A673 (cell line): ENCODE measurements at places on chromosomes 6 and 20. TPM values are rescaled to one million over a fixed set of nuclear protein-coding genes. Genes with fewer than 3 reads are reported as not detected.

- DNase-seq = no peak
- no peak overlapping the region for H3K27ac ChIP-seq
Observed at GRCh38 chr6:98292810-98293209, 541.6 kb upstream of the POU3F2 start.

DNA sequence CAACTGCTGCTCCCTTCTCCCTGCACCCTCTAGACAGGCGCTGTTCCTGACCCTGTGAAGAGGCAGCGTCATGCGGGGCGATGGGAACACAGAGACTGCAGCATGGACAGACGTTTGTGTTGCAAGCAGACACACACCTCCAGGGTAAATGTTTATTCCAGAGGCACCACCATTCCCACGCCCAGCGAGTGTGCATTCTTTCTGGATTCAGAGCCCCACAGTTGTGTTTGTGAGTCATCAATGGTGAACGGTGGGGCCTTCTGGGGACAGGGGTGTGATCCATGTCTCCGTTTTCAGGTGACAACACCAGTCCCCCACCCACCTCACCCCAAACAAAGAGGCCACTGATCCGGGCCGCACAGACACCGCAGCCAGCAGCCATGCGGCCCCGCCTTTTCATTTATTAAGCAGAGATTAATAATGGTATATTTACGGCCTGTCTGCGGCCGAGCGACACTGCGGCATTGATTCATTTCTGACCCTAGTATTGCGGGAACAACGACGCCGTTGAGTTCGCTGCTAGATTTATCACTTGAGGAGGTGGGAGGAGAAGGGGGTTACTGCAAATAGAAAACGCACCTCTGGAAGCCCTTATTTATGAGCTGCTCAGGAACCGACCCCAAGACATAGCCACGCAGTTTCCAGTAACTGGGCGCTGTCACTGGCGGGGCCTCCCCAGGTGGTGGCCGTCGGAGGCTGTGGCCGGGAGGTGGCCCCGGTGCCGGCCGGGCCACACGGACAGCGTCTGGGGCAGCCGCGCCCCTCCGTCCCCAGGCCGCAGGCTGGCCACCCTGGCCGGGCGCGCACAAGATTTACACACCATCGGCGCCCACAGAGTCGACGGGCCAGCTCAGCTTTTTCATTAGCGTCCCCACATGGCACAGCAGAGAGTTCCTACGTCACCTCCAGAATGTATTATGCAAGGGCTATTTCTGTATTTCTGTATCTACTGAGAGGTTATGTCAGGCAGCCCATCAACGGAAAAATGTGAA, 367.6 kb downstream of the THBS2 start:
- H3K4me1 ChIP-seq = no peaks in the 10 kb centered on the region
- H3K36me3 ChIP-seq = no peaks in the 10 kb centered on the region
- no peaks in the 10 kb centered on the region for H3K27me3 ChIP-seq
- no peak overlapping the region for H3K4me3 ChIP-seq
- no peak overlapping the region for H3K27ac ChIP-seq

- no peaks in the 10 kb centered on the region for H3K27me3 ChIP-seq
- H3K4me1 ChIP-seq = no peaks in the 10 kb centered on the region
- DNase-seq = no peak
- no peak overlapping the region for H3K27ac ChIP-seq
Observed at GRCh38 chr6:141682391-141682790, 450.3 kb upstream of the GJE1 start.

DNA sequence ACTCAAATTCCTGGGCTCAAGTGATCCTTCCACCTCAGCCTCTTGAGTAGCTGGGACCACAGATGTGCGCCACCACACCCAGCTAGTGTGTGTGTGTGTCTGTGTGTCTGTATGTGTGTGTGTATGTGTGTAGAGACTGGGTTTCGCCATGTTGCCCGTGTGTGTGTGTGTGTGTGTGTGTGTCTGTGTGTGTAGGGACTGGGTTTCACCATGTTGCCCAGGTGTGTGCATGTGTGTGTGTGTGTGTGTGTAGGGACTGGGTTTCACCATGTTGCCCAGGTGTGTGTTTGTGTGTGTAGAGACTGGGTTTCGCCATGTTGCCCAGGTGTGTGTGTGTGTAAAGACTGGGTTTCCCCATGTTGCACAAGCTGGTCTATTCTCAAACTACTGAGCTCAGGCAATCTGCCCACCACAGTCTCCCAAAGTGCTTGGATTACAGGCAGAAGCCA, 28.3 kb downstream of the CDK5RAP1 start:
- no peaks in the 10 kb centered on the region for H3K27me3 ChIP-seq
- H3K4me3 ChIP-seq = no peak overlapping the region

GRCh38 chr6:54072635-54073313, 38.5 kb upstream of the MLIP start:
- H3K27me3 ChIP-seq = no peaks in the 10 kb centered on the region
- no peaks in the 10 kb centered on the region for H3K36me3 ChIP-seq
- DNase-seq = peak; percentile 45
- H3K4me1 ChIP-seq = peaks cover 55% of the 10 kb centered on the region

Gene NTSR1
- 8.7 and 15.9 TPM in 2 replicates for total RNA-seq

Gene TP53TG5
- total RNA-seq = 0.69 TPM in 1 of 2 replicates, not detected in the other

GRCh38 chr20:16113736-16114135, 459.5 kb downstream of the KIF16B start:
- no peak for DNase-seq
- no peaks in the 10 kb centered on the region for H3K36me3 ChIP-seq
- no peak overlapping the region for H3K4me3 ChIP-seq
- no peaks in the 10 kb centered on the region for H3K27me3 ChIP-seq
- H3K27ac ChIP-seq = no peak overlapping the region
- no peaks in the 10 kb centered on the region for H3K4me1 ChIP-seq

DNA sequence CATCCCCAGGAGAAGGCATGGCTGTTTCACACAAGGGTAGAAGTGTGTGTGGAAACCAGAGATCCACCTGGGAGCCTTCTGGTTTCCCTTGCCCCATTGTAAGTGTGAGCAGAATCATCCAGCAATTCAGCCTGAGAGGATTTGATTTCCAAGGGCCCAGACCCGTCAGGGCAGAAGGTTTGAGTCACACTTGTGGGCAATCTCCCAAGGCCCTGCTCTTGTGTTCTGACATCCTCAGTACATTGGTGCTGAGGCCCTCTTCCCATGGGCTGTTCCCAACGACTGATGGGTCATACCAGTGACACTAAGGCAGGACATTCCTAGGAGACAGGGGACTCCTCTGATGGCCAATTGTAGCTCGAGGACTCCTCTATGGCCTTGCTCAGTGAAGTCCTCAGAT, 58.2 kb upstream of the POLR1H start:
- no peaks in the 10 kb centered on the region for H3K4me1 ChIP-seq
- H3K4me3 ChIP-seq = no peak overlapping the region
- peaks cover 40% of the 10 kb centered on the region for H3K27me3 ChIP-seq
- DNase-seq = no peak

DNA sequence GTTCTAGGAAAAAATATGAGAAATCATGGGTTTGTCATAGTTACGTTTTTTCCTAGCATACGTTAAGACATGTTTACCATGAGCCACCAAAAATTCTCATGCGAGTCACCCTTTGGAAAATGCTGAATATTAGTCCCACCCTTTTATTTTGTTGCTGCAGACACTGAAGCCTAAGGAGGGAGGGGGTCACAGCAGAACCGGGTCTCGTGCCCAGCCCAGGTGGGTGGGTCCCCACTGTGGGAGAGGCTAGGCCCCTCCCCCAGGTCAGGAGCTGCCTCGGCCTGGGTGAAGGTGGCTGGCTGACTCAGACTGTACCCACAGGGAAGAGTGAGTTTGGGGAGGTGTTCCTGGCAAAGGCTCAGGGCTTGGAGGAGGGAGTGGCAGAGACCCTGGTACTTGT, 26.2 kb upstream of the SRF start:
- H3K27ac ChIP-seq = no peak overlapping the region
- DNase-seq = no peak
- H3K27me3 ChIP-seq = no peaks in the 10 kb centered on the region
- peaks cover 6% of the 10 kb centered on the region for H3K36me3 ChIP-seq

GRCh38 chr6:106114492-106114891, 28.4 kb downstream of the PRDM1 start:
- no peaks in the 10 kb centered on the region for H3K36me3 ChIP-seq
- no peaks in the 10 kb centered on the region for H3K27me3 ChIP-seq
- DNase-seq = no peak
- H3K27ac ChIP-seq = no peak overlapping the region
- H3K4me1 ChIP-seq = no peaks in the 10 kb centered on the region

DNA sequence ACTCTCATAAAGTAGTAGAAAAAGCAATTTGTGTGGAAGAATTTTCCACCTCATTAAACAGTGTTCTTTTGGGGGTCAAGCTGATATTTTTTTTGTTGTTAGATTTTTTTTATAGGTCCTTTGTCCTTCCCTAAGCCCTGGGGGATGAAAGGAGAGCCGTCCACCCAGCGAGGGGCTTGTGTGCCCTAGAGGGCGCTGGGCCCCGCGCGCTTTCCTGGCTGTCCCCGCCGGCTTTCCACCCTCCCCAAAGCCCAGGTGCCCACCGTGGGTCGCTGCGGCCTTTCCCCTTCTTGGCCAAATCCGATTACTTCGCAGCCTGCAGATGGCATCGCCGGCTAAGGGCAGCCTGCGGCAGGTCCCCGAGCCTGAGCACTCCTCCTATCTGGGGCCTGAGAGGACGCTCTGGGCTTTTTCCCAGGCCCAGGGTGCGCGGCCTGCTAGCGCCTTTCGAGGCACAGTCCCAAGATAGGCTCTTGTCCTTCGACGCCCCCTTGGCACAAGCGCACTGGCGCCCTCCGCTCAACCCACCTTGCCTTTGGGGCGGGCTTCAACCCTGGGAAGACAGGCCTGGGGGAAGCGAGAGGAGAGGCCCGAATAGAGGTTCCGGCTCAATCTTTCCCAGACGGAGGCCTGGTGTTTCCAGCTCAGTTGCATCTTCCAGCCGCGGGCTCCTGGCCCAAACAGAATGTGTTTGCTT, 33.6 kb downstream of the TFAP2A start:
- H3K27me3 ChIP-seq = no peaks in the 10 kb centered on the region
- H3K36me3 ChIP-seq = no peaks in the 10 kb centered on the region
- H3K4me3 ChIP-seq = no peak overlapping the region
- peaks cover 12% of the 10 kb centered on the region for H3K4me1 ChIP-seq

Gene PLG
- not detected in 2 replicates for total RNA-seq

- H3K4me1 ChIP-seq = no peaks in the 10 kb centered on the region
- DNase-seq = no peak
- H3K4me3 ChIP-seq = no peak overlapping the region
- no peaks in the 10 kb centered on the region for H3K36me3 ChIP-seq
- H3K27me3 ChIP-seq = no peaks in the 10 kb centered on the region
Observed at GRCh38 chr6:25463441-25463840, 184.3 kb downstream of the CARMIL1 start.

- no peaks in the 10 kb centered on the region for H3K4me1 ChIP-seq
- no peaks in the 10 kb centered on the region for H3K27me3 ChIP-seq
- H3K27ac ChIP-seq = no peak overlapping the region
Observed at GRCh38 chr20:25369529-25369928, 21.1 kb downstream of the ABHD12 start.

DNA sequence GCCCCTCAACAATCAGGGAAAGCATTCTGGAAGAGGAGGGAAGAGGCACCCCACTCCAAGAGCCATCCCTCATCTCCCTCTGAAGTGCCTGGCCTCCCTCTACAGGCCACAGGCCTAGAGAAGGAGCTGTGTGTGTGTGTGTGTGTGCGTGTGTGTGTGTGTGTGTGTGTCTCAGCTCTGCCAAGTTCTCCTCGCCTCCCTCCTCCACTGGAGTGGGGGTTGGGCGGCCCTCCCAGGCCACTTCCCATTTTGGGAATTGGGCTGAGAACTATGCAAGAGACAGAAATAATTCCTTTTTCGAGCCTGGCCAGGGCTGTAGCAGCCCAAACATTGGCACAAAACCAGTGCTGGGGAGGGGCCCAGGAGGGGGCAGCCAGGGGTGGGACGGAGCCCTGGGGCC, 35.7 kb downstream of the KCNB1 start:
- H3K27ac ChIP-seq = no peak overlapping the region
- H3K4me1 ChIP-seq = no peaks in the 10 kb centered on the region
- H3K36me3 ChIP-seq = no peaks in the 10 kb centered on the region
- peaks cover 13% of the 10 kb centered on the region for H3K27me3 ChIP-seq
- H3K4me3 ChIP-seq = no peak overlapping the region

DNA sequence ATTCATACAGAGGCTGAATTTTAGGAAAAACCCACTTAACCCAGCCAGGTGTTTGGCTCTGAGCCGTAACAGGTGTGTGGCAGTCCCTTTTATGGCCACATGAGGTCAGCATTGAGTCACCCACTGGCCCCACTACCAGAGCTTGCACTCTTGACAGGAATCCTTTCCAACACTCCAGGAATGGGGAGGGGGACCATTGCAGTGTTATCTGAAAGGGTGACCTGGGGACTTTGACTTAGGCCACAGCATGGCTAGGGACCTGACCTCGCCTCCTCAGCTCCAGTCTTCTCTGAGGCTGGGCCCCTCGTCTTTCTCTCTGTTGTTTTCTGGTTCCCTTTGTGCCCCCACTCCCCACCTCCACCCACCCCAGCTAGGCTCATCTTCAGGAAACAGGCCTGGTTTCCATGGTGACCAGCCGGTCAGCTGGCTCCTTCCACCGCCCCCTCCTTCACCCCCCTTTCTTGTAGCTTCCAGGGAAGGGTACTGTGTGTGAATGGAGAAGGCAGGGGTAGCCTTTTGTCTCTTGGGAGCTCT, 2.1 kb upstream of the TMEM151B start:
- H3K27ac ChIP-seq = no peak overlapping the region
- H3K36me3 ChIP-seq = no peaks in the 10 kb centered on the region
- no peak overlapping the region for H3K4me3 ChIP-seq
- peaks cover 25% of the 10 kb centered on the region for H3K4me1 ChIP-seq
- H3K27me3 ChIP-seq = no peaks in the 10 kb centered on the region

Gene TRIM31
- not detected in 2 replicates for total RNA-seq

Gene MRPL14
- 78.8 and 80.4 TPM in 2 replicates for total RNA-seq

- H3K27me3 ChIP-seq = no peaks in the 10 kb centered on the region
- H3K36me3 ChIP-seq = peaks cover 24% of the 10 kb centered on the region
- H3K4me3 ChIP-seq = no peak overlapping the region
- no peak overlapping the region for H3K27ac ChIP-seq
Observed at GRCh38 chr6:150910561-150910960, 45.1 kb downstream of the MTHFD1L start.

- no peaks in the 10 kb centered on the region for H3K36me3 ChIP-seq
- H3K27ac ChIP-seq = peak overlapping the region; percentile 76
- peaks cover 43% of the 10 kb centered on the region for H3K4me1 ChIP-seq
- peak overlapping the region; percentile 51 for H3K4me3 ChIP-seq
Observed at GRCh38 chr6:110358553-110359160, 508 bp upstream of the METTL24 start.

Gene PCK1
- not detected in 2 replicates for total RNA-seq

DNA sequence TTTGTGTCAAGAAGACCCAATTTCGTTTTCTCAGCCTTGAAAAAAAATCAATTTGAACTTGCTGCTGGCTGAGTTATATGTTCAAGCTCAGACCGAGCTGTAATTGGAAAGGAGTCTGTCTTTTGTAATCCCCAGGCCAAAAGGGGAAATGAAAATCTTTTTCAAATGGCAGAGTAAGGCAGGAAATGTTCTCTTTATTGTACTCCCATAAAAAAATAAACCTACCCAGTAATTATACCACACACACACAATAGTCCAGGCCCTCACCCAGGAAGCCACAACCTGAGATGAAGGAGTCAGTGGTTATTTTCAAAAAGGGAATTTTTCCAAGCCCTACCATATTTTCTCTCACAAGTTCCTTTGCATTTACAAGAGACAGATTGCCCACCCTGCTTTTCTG, 45.3 kb downstream of the CLIC5 start:
- H3K27me3 ChIP-seq = no peaks in the 10 kb centered on the region
- H3K4me1 ChIP-seq = no peaks in the 10 kb centered on the region
